AG20443 (cell line): ENCODE measurements at places on chromosomes 6 and 20.
A peak's percentile ranks its signal among the peaks of the same experiment; 100 is the strongest.

DNA sequence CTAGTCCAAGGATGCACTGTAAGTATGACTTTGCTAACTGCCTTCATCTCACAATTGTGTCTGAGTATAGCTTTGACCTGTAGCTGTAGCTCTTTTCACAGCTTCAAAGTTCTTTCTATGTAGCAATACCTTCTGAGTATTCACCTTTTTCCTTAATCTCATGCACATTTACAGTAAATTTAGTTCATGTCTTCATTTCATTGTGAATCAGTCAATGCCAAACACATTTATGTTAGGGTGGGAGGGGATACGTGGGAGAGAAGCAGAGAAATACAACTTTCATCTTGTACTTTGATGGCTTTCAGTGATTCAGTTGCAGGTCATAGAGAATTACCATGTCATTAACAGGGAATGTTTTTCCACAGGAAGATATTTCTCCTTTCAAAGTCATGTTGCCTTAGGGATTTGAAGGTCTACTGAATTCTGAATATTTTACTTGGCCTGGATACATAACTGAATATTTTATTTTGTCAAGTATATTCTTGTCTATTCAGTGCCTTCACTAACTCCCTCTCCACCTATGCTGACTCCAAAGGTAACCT, 119.2 kb downstream of the TINAG start:
- no peak for DNase-seq

DNA sequence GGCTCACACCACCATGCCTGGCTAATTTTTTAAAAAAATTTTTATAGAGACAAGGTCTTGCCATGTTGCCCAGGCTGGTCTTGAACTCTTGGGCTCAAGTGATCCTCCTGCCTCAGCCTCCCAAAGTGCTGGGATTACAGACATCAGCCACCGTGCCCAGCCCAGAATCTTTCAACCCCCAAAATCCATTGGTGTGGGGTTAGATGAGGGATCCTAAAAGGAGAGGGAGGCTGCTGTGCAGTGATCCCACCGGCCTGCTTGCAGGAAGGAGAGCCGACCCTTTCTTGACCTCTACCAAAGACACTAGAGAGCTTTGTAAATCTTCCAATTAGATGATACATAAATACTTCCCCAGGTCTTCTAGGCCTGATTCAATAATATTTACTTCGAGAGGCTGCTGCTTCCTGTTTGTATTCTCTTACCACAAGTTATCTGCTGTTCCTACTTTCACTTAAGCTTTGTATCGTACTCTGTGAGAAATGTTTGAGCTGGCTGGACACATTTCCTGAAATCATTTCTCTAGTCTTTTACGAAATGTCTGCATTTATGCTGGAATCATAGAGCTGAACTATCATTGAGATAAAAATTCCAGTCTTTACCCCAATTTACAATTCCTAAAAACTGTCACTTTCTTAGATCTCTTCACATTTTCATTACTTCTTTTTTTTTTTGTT, 49.3 kb upstream of the IER3 start:
- DNase-seq: peak; percentile 37

DNA sequence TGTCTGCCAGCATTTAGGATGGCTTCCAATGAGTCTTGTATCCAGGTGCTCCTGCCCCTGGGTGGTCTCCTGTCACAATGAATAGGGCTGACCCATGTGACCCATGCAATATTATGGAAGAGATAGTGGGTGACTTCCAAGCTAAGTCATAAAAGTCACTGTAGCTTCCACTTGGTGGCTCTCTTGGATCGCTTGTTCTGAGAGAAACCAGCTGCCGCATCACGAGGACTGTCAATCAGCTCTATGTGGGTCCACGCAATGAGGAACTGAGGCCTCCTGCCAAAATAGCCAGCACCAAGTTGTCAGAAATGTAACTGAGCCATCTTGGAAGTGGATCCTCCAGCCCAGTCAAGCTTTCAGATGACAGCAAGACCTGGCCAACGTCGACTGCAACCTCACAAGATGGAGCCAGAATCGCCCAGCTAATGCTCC, 14.9 kb upstream of the MATN4 start:
- no peak for DNase-seq

- DNase-seq: no peak
Measured at GRCh38 chr6:20924911-20925543, 390.8 kb downstream of the CDKAL1 start.
